ENCODE measurements at places on chromosomes 3 and 15.

GRCh38 chr3:87167628-87168456 is 59.3 kb upstream of the CHMP2B start:
- DNase-seq: peak; percentile 30

DNA sequence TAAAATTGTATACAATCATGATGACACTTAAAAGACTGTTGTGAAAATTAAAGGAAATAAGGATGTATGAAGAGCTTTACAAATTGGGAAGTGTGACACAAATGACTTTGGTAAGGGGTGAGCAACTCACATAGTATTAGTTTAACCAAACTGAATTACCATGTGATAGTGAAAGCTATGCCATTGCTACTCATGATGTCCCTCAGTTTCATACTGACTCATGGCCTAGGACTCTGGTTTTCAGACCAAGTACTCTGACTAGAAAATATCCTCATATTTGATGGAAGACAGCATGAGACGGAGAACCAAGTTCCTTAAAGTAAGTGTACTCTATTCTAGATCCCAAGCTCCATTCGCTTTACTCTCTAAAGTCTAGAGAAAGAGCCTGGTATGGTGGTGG is 203.2 kb upstream of the ICE2 start:
- DNase-seq: no peak

GRCh38 chr3:156685198-156685597 is 10.8 kb downstream of the TIPARP start:
- DNase-seq: no peak

- no peak for DNase-seq
These were observed 148.4 kb downstream of the DTWD1 start for GRCh38 chr15:49769225-49769624.

GRCh38 chr3:188729422-188729821 is 442.3 kb upstream of the TPRG1 start:
- DNase-seq: no peak

DNA sequence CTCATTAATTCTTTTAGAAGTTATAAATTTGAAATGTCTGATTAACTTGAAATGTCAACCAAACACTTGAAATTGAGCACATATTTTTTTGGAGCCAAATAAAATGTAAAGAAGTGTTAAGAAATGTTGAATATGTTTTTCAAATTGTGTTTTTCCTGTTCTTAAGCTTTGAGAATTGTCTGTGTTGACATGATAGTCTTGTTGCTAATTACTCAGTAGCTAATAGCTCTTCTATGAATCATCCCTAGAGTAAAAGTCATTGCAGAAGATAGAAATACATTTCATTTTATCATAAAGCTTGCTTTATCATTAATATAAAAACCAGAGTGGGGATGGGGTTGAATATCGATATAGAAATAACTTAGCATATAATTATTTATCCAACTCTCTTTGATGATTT is 41.9 kb upstream of the ABHD10 start:
- DNase-seq: no peak

DNA sequence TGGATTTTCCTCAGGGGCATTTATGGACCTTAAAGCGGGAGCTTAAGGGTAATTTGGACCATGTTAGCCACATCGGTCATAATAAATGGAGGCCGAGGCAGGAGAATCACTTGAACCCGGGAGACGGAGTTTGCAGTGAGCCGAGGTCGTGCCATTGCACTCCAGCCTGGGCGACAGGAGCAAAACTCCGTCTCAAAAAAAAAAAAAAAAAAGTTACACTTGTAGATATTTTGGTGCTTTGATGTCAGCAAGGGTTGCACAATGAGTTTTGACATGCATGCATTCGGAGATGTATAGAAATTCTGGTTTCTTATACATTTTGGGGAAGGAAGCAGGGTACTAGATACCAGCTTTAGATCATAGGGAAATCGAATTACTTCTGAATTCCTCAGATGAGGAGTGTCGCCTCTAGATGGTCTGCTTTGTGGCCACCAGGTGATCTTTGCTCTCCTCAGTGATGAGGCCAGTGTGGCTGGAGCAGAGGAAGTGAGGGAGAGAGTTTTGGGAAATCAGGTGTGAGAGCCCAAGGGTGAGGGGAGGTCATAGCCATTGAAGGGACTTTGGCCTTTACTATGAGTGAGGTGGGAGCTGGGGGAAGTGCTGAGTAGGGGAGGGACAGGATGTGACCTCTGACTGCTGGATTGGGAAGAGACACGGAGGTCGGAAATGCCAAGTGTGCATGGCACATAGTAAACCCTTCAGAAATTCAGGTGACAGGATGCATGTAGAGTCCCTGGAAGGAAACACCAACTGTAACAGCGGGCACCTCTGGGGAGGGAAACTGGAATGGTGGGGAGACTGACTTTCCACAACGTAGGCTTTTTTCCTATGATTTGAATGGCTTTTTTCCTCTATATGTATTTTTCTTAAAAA is 8.4 kb upstream of the RBSN start:
- no peak for DNase-seq

- no peak for DNase-seq
These were observed 295.7 kb upstream of the LMCD1 start for GRCh38 chr3:8205881-8206280.

GRCh38 chr3:150729682-150730360 is 26.1 kb upstream of the ERICH6 start:
- DNase-seq: no peak

- DNase-seq: no peak
These were observed 272.6 kb downstream of the EPHA3 start for GRCh38 chr3:89380016-89380415.

DNA sequence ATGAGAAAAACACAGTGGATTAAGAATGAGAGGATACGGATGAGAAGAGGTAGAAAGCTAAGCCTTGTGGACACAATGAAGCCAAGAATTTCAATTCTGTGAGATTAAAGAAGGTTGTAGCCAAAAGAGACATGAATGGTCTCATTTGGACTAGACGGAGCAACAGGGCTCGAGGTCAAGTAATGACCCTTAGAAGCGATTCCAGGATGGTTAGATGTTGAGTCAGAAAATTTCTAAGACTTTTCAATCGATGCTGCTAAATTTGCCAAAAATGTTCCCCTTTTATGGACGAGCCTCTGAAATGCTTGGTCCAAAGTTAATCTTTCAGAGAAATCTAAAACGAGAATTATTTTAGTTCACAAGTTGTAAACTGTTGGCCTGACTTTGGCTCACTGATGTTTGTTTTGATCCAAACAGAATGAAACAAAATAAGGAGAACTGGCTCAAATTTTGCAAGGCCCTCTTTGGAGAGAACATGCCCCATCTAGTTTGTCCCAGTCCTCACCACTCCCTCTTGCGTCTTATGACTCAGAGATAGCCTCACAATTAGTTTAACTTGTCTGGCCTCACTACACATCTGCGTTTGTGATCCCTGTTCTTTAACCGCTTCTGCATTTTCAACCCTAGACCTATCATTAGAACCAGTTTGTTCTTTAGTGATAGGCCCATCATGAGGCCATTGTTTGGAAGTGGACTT is 235.5 kb downstream of the PDZRN3 start:
- DNase-seq: no peak

DNA sequence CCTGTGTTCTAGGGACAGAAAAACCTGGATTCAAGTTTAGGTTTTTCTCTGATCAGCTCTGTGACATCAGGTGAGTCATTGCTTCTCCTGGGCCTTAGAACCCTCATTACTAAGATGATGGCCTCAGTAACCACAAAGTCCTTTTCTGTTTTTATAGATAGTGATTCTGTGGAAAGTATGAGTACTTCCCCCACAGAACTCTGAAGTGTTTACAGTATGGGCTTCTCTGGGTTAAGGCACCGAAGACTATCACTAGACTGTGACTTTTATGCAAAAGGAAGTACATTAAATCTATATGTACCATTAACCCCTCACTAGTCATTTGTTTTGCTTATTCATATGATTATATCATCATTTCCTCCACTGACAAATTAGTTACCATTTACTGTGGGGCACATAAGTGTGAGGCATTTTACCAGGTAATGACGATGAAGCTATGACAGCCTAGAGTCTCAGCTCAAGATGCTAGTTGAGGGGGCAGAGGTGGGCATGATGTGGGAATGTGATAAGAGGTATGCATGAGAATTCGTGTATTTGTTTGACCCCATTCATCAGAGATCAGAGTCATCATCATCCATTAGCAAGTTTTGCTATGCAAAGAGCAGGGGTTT is 15.0 kb upstream of the RORA start:
- DNase-seq: peak; percentile 7

All from stimulated activated CD4-positive, alpha-beta T cell treated with anti-CD3 and anti-CD28 coated beads, Interleukin-15, amount 100 ng/mL, for 24 hours (primary cell).